Left lung (tissue), 14 donors: ENCODE measurements at places on chromosomes 12 and 14. TPM values are rescaled to one million over a fixed set of nuclear protein-coding genes. Genes with fewer than 3 reads are reported as not detected.

DNA sequence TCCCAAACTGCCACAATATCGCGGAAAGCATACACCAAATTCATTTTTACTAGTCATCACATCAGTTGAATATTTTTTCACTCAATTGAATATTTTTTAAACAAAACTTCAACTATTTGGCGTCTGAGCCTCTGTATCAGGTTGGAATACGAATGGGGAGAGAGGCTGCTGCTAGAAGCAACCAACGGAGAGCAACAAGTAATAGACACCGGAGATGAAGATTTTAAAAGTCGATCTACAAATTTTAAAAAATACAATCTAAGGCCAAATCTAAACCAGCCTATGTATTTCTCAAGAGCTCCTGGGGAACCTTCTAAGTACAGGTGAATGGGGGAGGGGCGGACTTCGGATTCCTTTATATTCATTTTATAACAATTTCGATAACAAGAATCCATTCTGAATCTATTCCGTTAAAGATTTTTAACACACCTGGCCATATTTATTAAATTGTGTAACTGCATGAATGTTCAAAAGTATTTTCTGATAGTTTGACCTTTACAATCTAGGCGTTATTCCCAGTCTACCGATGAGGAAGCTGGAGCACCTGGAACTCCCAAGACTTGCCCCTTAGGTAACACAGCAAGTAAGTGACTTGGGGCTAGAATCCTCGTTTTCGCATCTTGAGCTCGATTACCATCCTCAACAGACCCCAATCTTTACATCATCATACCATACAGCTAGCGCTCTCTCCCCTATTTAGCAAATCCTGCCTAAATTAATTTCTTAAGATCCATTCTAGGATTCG lies 1.2 kb downstream of the GNPNAT1 start:
- no peak for DNase-seq
- H3K4me3 ChIP-seq, result peak overlapping the region; percentile 79
- no peaks in the 10 kb centered on the region for H3K36me3 ChIP-seq
- peaks cover 38% of the 10 kb centered on the region for H3K4me1 ChIP-seq
- no peaks in the 10 kb centered on the region for H3K27me3 ChIP-seq
- H3K27ac ChIP-seq, result no peak overlapping the region

DNA sequence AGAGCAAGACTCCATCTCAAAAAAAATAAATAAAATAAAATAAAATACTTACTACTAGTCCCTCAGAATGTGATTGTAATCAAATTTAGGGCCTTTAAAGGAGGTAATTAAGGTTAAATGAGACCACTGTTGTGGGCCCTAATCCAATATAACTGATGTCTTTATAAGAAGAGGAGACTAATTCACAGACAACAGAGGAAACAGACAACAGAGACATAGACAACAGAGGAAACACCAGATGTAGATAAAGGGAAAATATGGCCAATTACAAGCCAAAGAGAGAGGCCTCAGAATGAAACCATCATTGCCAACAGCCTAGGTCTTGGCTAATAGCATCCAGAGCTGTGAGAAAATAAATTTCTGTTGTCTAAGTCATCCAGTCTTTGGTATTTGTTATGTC lies 669.0 kb upstream of the FOXG1 start:
- no peaks in the 10 kb centered on the region for H3K27me3 ChIP-seq
- no peaks in the 10 kb centered on the region for H3K36me3 ChIP-seq
- H3K4me3 ChIP-seq, result no peak overlapping the region
- H3K4me1 ChIP-seq, result no peaks in the 10 kb centered on the region
- no peak overlapping the region for H3K27ac ChIP-seq

GRCh38 chr12:91931111-91931510 lies 214.5 kb downstream of the BTG1 start:
- H3K4me1 ChIP-seq, result no peaks in the 10 kb centered on the region
- no peak overlapping the region for H3K27ac ChIP-seq
- no peaks in the 10 kb centered on the region for H3K36me3 ChIP-seq
- DNase-seq, result peak; percentile 36

- peak; percentile 63 for DNase-seq
- H3K27ac ChIP-seq, result peak overlapping the region; percentile 73
- peaks cover 47% of the 10 kb centered on the region for H3K4me1 ChIP-seq
- H3K4me3 ChIP-seq, result peak overlapping the region; percentile 82
- peaks cover 49% of the 10 kb centered on the region for H3K36me3 ChIP-seq
Observed at GRCh38 chr14:24298892-24299254, 707 bp downstream of the DHRS1 start.

- H3K4me3 ChIP-seq, result peak overlapping the region; percentile 99
- peak; percentile 85 for DNase-seq
- H3K27ac ChIP-seq, result peak overlapping the region; percentile 83
- peaks cover 11% of the 10 kb centered on the region for H3K4me1 ChIP-seq
- H3K27me3 ChIP-seq, result no peaks in the 10 kb centered on the region
- H3K36me3 ChIP-seq, result peaks cover 30% of the 10 kb centered on the region
Observed at GRCh38 chr12:120496413-120497340, 764 bp downstream of the DYNLL1 start.

GRCh38 chr14:104126753-104127152 lies 11.6 kb upstream of the KIF26A start:
- H3K4me3 ChIP-seq, result no peak overlapping the region
- H3K36me3 ChIP-seq, result no peaks in the 10 kb centered on the region
- H3K27ac ChIP-seq, result no peak overlapping the region
- peaks cover 8% of the 10 kb centered on the region for H3K27me3 ChIP-seq
- no peaks in the 10 kb centered on the region for H3K4me1 ChIP-seq

GRCh38 chr14:70052990-70053389 lies 135.8 kb downstream of the SLC8A3 start:
- DNase-seq, result peak; percentile 37
- H3K4me3 ChIP-seq, result no peak overlapping the region
- no peaks in the 10 kb centered on the region for H3K4me1 ChIP-seq
- H3K27me3 ChIP-seq, result peaks cover 25% of the 10 kb centered on the region
- H3K27ac ChIP-seq, result no peak overlapping the region
- H3K36me3 ChIP-seq, result no peaks in the 10 kb centered on the region

GRCh38 chr14:29799464-29800095 lies 128.1 kb downstream of the PRKD1 start:
- H3K27me3 ChIP-seq, result no peaks in the 10 kb centered on the region
- DNase-seq, result no peak

GRCh38 chr14:96055753-96056508 lies 16.8 kb downstream of the C14orf132 start:
- H3K27ac ChIP-seq, result no peak overlapping the region
- DNase-seq, result no peak
- no peaks in the 10 kb centered on the region for H3K27me3 ChIP-seq

DNA sequence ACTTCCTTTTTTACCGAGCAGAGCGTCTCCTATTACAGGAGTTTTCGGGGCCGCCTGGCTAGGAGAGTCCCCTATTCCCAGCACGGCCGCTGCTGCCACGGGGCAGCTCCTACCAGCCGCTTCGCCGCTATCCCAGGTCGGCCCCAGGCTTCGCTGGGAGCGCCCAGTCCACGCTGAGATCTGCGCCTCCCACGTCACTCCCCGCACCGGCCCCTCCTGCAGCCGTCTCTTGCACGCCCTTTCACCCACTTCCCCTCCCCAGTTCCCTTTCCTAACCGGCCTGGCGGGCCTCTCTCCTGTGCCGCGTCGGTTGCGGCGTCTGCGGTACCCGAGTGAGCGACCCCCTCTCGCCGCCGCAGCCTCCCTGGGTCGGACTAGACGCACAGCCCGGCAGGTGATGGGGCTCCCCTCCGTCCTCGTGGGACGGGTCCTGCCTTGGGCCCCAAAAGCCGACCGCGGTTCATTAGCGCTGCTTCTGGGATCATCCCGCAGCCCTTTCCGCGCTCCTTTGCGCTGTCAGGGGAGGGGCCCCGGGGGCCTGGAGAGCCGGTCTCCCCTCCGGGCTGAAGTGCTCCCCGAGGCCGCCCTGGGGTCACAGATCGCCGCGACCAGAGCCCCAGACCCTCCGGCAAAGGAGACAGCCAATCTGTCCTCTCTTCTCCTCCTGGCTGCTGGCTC lies 1318.4 kb downstream of the TMEM121 start:
- peak; percentile 6 for DNase-seq
- H3K27me3 ChIP-seq, result no peaks in the 10 kb centered on the region
- H3K27ac ChIP-seq, result peak overlapping the region; percentile 37

- no peaks in the 10 kb centered on the region for H3K36me3 ChIP-seq
- no peak overlapping the region for H3K27ac ChIP-seq
- H3K4me1 ChIP-seq, result no peaks in the 10 kb centered on the region
- H3K27me3 ChIP-seq, result no peaks in the 10 kb centered on the region
- H3K4me3 ChIP-seq, result no peak overlapping the region
Observed at GRCh38 chr12:58249610-58250009, 308.2 kb downstream of the ATP23 start.

GRCh38 chr12:62882140-62882539 lies 52.8 kb downstream of the PPM1H start:
- H3K4me3 ChIP-seq, result no peak overlapping the region
- no peak overlapping the region for H3K27ac ChIP-seq
- DNase-seq, result no peak
- H3K27me3 ChIP-seq, result no peaks in the 10 kb centered on the region
- H3K36me3 ChIP-seq, result no peaks in the 10 kb centered on the region

- H3K27me3 ChIP-seq, result no peaks in the 10 kb centered on the region
- peaks cover 7% of the 10 kb centered on the region for H3K4me1 ChIP-seq
- no peaks in the 10 kb centered on the region for H3K36me3 ChIP-seq
- no peak for DNase-seq
- H3K4me3 ChIP-seq, result no peak overlapping the region
Observed at GRCh38 chr14:89134640-89135039, 282.4 kb downstream of the FOXN3 start.

- no peaks in the 10 kb centered on the region for H3K27me3 ChIP-seq
- H3K27ac ChIP-seq, result peak overlapping the region; percentile 69
- H3K4me3 ChIP-seq, result no peak overlapping the region
- H3K36me3 ChIP-seq, result peaks cover 62% of the 10 kb centered on the region
- H3K4me1 ChIP-seq, result peaks cover 13% of the 10 kb centered on the region
Observed at GRCh38 chr12:119681728-119682638, 14.1 kb downstream of the PRKAB1 start.

DNA sequence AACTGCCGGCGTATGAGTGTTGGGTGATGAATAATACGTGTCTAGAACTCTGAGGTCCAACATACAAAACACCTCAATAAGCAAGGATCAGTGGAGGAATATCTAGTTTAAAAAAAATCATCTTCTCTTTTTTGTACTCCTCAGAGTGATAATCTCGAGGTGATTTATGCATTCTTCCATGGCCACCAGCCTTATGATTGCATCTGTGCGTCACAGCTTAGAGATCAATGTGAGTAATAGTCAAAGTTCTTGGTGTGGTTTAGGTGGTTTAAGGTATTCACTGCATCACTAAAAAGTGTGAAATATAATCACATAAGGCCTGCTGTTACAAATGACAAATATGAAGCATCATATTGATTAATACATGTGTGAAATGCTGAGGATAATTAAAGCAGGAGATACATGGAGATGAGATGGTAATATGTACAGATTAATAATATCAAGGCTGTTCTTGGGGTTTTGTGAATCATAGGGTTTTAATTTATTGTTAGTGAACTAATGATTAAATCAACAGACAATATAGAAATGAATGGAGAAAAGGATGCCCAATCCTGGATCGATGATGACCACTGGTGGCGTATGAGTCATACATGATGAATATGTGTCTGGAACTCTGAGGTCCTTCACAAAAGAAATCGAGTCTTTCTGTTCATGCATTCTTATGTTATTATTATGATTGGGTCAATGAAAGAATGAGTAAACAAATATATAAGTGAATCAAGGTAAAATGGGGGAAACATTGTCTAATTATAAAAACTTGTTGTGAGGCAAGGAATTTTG lies 68.8 kb upstream of the RTL1 start:
- no peaks in the 10 kb centered on the region for H3K36me3 ChIP-seq
- H3K4me1 ChIP-seq, result no peaks in the 10 kb centered on the region
- H3K4me3 ChIP-seq, result no peak overlapping the region
- H3K27me3 ChIP-seq, result no peaks in the 10 kb centered on the region
- DNase-seq, result no peak
- H3K27ac ChIP-seq, result no peak overlapping the region

GRCh38 chr14:61706096-61706690 lies 10.9 kb downstream of the HIF1A start:
- no peaks in the 10 kb centered on the region for H3K27me3 ChIP-seq
- H3K4me3 ChIP-seq, result no peak overlapping the region
- peaks cover 74% of the 10 kb centered on the region for H3K4me1 ChIP-seq
- no peak for DNase-seq
- no peak overlapping the region for H3K27ac ChIP-seq

DNA sequence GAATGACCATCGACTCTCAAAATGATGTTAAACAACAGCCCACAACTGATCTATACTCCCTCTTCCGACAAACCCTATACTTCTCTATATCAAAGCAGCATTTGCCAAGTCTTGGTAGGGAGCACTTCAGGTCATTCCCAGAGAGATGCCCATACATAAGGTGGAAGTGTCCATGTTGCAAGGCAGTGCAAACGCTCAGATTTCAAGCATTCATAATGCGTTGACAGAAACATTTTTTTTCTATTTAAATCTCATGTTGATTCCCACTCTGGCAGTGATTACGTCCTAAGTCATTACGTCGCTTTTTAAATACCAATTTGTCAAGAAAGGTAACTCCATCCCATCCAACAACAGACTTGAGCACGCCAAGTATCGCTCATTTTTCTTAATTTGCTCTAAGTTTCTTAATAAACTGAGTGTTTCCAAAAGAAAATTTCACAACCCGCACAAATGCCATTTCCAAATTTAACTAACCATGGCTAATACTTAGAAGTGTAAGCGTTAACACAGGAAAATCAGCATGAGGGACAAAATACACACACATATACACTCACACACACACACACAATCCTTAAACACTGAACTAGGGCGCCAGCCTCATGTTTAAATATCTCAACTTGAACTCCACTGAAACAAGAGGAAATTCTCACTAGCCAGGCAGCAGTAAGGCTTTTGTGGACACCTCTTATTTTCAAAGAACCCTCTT lies 1.1 kb downstream of the GXYLT1 start:
- no peaks in the 10 kb centered on the region for H3K36me3 ChIP-seq
- H3K4me3 ChIP-seq, result peak overlapping the region; percentile 61
- no peak for DNase-seq
- peak overlapping the region; percentile 90 for H3K27ac ChIP-seq

- no peak for DNase-seq
- H3K4me3 ChIP-seq, result no peak overlapping the region
- H3K27me3 ChIP-seq, result no peaks in the 10 kb centered on the region
- H3K4me1 ChIP-seq, result peaks cover 6% of the 10 kb centered on the region
Observed at GRCh38 chr12:85466890-85467289, 186.9 kb downstream of the ALX1 start.

- H3K4me1 ChIP-seq, result no peaks in the 10 kb centered on the region
- H3K4me3 ChIP-seq, result no peak overlapping the region
- DNase-seq, result no peak
- no peak overlapping the region for H3K27ac ChIP-seq
- H3K27me3 ChIP-seq, result peaks cover 14% of the 10 kb centered on the region
Observed at GRCh38 chr12:96988919-96989318, 81.9 kb downstream of the NEDD1 start.

GRCh38 chr14:23095196-23096108 lies at the start of gene C14orf119:
Gene C14orf119 (plus strand): TSS chr14:23095505. CDS start chr14:23097659, 2,154 bp downstream.
- no peaks in the 10 kb centered on the region for H3K36me3 ChIP-seq
- peak within 1 kb of the TSS; percentile 98 for H3K27ac ChIP-seq
- DNase-seq, result peak; percentile 100
- H3K4me1 ChIP-seq, result peaks cover 15% of the 10 kb centered on the region

SLC5A8 gene
- total RNA-seq, result 1.0 TPM

KLRG1 gene
- 2.0 TPM for total RNA-seq

IL22 gene
- not detected for total RNA-seq

KCNJ8 gene
- 20.8 TPM for total RNA-seq

SLIRP gene
- total RNA-seq, result 69.7 TPM

DHH gene
- total RNA-seq, result 2.9 TPM
